Sigmoid colon (tissue), 7 donors: ENCODE measurements at places on chromosomes 2 and 18. TPM values are rescaled to one million over a fixed set of nuclear protein-coding genes. Genes with fewer than 3 reads are reported as not detected.
A peak's percentile ranks its signal among the peaks of the same experiment; 100 is the strongest.

Gene ROCK1
- polyA plus RNA-seq, result 7.8 TPM

Gene SERPINB8
- 13.7 TPM for polyA plus RNA-seq

Gene IL1B
- 8.5 TPM for polyA plus RNA-seq

Gene CCDC142
- 2.1 TPM for polyA plus RNA-seq

Gene SGPP2
- polyA plus RNA-seq, result 25.1 TPM

Gene LGALSL
- polyA plus RNA-seq, result 11.0 TPM

Gene KCNS3
- polyA plus RNA-seq, result 4.2 TPM

Gene SPATA3
- polyA plus RNA-seq, result not detected

Gene LRRTM1
- not detected for polyA plus RNA-seq

Gene LIMS2
- 17.4 TPM for polyA plus RNA-seq

Gene SLC38A11
- 0.60 TPM for polyA plus RNA-seq

- no peak overlapping the region for H3K4me3 ChIP-seq
- no peaks in the 10 kb centered on the region for H3K4me1 ChIP-seq
- H3K27ac ChIP-seq, result no peak overlapping the region
- H3K27me3 ChIP-seq, result no peaks in the 10 kb centered on the region
- H3K36me3 ChIP-seq, result no peaks in the 10 kb centered on the region
These were observed 11.6 kb upstream of the TGFA start for GRCh38 chr2:70565039-70565731.

DNA sequence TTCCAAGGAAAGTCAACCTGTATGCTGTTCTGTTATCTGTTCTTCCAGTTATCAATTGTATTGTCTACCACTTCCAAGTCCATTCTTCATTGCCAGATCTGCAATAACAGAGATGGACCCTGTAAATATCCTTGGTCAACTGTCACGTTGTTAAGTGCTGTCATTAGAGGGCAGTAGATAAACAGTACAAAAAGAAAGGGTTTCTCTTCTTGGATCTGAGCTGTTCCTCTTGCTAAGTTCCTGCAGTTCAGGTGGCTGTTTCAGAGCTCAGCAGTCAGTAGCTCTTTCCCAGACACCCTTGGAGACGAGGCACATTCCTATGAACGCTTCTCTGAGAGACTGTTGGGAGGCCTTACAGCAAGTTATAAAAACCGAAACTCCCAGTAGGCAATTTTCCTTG, 957.1 kb upstream of the CHAC2 start:
- no peaks in the 10 kb centered on the region for H3K4me1 ChIP-seq
- no peak overlapping the region for H3K27ac ChIP-seq
- H3K4me3 ChIP-seq, result no peak overlapping the region
- H3K27me3 ChIP-seq, result no peaks in the 10 kb centered on the region
- H3K36me3 ChIP-seq, result no peaks in the 10 kb centered on the region

DNA sequence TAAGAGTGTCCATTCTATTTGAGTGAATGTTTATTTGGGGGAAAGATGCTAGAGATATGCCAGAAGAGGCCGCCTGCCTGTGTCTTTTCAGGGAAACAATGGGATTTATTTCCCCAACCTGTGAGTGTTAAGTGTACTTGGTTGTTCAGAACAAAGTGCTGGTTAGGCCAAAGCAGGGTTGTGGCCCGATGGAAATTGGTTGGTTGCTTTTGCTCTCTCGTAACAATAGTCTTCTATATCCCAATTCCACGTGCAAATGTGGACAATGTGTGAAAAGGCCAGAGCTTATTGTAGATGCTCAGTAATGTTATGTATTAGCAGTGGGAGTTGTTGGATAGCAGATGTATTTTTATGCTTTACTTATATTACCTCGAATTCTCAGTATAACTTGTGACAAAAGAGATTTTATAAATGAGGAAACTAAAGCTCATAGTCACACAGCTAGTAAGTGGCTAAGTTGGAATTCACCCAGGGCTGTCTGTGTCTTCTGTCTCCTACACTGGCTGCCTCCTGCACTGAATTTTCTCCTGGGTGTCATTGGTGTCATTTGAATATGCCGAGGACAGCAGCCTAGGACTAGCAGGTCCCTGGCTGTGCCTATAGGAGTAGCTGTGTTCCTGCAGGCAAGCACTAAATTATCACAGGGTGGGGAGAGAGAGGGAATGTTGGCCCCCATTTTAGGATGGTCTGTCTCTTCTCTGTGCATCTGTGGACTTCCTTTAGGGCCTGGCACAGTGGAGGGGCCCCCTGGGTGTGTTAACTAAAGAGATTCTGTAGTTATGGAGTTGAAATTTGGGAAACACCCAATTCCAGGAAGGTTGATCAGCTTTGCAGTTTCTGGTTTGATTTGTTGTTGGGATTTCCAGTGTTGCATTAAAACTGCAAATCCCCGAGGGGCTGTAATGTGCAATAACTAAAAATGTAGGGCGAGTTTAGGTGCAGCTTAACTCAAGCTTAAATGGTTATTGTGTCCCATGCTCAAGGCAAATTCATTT, 21.6 kb downstream of the GPD2 start:
- no peak overlapping the region for H3K4me3 ChIP-seq
- no peaks in the 10 kb centered on the region for H3K27me3 ChIP-seq
- H3K36me3 ChIP-seq, result no peaks in the 10 kb centered on the region
- no peak for DNase-seq

GRCh38 chr18:37624318-37624717, 58.7 kb upstream of the CELF4 start:
- no peaks in the 10 kb centered on the region for H3K36me3 ChIP-seq
- DNase-seq, result no peak
- H3K4me3 ChIP-seq, result no peak overlapping the region
- no peaks in the 10 kb centered on the region for H3K4me1 ChIP-seq
- H3K27me3 ChIP-seq, result no peaks in the 10 kb centered on the region

- no peaks in the 10 kb centered on the region for H3K36me3 ChIP-seq
- no peak overlapping the region for H3K27ac ChIP-seq
- H3K4me3 ChIP-seq, result no peak overlapping the region
- DNase-seq, result no peak
These were observed 126.9 kb downstream of the TDRD15 start for GRCh38 chr2:21250673-21251072.

DNA sequence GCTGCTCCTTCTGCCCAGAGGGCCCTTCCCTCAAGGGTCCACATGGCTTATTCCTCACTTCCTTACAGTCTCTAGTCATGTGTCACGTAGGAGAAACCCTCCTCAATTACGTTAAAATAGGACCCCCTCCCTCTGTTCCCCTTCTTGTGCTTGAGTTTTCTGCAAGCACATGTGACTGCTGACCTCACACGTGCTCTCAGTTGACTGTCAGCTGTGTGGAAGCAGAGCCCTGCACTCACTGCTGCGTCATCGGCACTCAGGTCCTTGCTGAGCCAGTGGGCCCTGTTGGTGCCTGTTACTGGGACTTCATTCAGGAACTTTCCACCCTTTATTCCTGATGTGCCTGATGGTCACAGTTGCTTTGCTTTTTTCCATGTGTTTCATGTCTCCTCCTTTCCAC, 11.1 kb downstream of the ATG16L1 start:
- H3K27ac ChIP-seq, result no peak overlapping the region
- peaks cover 49% of the 10 kb centered on the region for H3K36me3 ChIP-seq
- no peaks in the 10 kb centered on the region for H3K4me1 ChIP-seq

DNA sequence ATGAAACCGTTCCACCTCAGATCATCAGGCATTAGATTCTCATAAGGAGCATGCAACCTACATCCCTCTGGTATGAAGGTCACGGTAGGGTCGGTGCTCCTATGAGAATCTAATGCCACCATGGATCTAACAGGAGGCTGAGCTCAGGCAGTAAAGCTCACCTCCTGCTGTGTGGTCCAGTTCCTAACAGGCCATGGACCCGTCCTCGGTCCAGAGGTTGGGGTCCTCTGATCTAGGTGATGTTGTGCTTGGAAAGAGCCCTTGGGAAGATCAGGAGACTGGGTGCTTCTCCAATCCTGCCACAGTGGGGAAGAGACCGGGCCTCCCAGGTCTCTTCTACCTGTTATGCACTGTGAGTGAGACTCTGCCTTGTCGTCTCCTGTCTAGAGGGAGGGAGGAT, 104.6 kb downstream of the ACKR3 start:
- no peaks in the 10 kb centered on the region for H3K27me3 ChIP-seq
- H3K4me1 ChIP-seq, result no peaks in the 10 kb centered on the region
- H3K4me3 ChIP-seq, result no peak overlapping the region
- H3K36me3 ChIP-seq, result no peaks in the 10 kb centered on the region
- H3K27ac ChIP-seq, result no peak overlapping the region

DNA sequence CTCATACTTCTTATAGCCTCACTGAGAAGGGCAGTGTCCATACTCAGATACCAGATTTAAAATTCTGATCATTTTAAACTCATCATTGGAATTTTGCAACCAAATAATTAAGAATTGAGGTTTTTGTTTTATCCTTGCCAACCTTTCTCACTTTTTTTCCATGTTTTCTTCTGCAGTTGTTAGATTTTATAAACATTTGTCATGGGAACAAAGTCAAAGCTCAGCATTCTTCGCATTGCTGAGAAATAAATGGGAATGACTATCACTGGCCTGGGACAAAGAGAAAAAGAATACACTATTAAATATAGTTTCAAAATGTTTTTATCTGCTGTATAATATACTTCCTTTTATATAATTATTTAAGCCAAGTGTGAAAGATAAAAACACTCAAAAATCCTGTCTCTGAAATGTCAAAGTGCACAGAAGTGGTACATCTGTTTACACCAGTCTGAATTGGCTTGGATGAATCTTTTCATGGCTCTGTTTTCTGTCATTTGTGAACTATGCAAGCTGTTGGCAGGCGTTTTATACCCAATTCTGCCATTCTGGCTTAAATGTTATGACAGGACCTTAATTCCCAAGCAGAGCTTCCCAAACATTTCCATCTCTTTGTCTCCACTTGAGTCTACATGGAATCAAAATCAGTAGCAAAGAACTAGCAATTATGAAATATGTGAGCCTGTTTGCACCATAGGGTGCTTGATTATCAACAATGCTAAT, 249.3 kb upstream of the SYT4 start:
- no peaks in the 10 kb centered on the region for H3K27me3 ChIP-seq
- peaks cover 18% of the 10 kb centered on the region for H3K4me1 ChIP-seq
- peak overlapping the region; percentile 26 for H3K27ac ChIP-seq
- H3K4me3 ChIP-seq, result no peak overlapping the region
- no peak for DNase-seq

DNA sequence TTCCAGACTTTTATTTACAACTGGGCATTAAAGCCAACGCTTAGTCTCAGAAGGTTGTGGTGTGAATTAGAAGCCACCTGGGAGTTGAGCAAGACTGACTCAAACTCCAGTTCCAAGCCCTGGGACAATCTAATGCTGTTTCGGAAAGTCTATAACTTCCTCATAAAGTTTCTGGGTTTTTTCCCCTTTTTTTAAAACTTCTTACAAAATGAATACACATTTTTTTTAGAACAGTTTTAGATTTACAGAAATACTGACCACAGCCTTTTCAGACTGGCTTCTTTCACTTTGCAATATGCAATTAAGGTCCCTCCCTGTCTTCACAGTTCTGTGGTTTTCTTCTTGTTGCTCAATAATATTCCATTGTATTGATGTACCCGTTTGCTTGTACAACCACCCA, 115.9 kb upstream of the TWIST2 start:
- no peaks in the 10 kb centered on the region for H3K27me3 ChIP-seq
- H3K4me1 ChIP-seq, result peaks cover 35% of the 10 kb centered on the region
- H3K27ac ChIP-seq, result no peak overlapping the region
- no peak for DNase-seq
- no peak overlapping the region for H3K4me3 ChIP-seq

- no peak overlapping the region for H3K27ac ChIP-seq
- H3K4me1 ChIP-seq, result no peaks in the 10 kb centered on the region
- no peak for DNase-seq
- no peak overlapping the region for H3K4me3 ChIP-seq
- no peaks in the 10 kb centered on the region for H3K27me3 ChIP-seq
These were observed 40.8 kb downstream of the VWC2L start for GRCh38 chr2:214451516-214452275.

- no peaks in the 10 kb centered on the region for H3K4me1 ChIP-seq
- no peak for DNase-seq
- H3K36me3 ChIP-seq, result no peaks in the 10 kb centered on the region
- H3K4me3 ChIP-seq, result no peak within 1 kb of the TSS
- H3K27me3 ChIP-seq, result no peaks in the 10 kb centered on the region
These were observed at the start of gene ARHGAP15 for GRCh38 chr2:143128681-143129580. TSS of gene ARHGAP15 (plus strand) at chr2:143129419.

DNA sequence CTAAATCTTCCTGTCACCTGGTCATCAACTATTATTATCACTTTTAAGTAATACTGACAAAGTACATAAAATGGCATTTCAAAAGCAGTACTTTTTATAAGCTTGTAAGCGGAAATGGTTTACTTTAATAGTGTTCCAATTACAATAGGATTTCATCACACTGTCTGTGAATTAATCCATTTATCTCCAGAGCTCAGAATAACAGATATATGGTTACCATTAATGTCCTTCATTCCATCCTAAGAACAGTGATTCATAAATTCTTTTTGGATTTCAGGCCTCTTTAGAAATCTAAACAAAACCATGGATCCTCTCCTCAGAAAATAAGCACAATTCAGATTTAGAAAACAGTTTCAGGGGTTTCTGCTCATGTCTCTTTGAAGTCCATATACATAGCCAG, 68.4 kb downstream of the PID1 start:
- H3K4me1 ChIP-seq, result no peaks in the 10 kb centered on the region
- H3K27me3 ChIP-seq, result no peaks in the 10 kb centered on the region
- DNase-seq, result no peak
- no peak overlapping the region for H3K4me3 ChIP-seq

DNA sequence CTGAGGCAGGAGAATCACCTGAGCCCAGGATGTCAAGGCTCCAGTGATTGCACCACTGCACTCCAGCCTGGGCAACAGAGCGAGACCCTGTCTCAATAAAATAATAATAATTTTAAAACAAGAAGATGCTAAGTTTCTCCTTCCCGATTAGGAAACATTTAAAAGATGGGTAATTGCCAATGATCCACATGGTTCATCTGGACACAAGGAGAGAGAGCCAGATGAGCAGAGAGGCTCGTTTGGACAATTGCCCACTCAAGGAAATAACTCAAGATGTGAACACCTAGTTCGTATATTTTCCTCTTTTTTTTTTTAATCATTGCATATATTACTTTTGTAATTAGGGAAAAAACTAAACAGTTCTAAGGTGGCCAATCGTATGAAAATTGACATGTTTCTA, 3.6 kb upstream of the ACTG2 start:
- H3K27ac ChIP-seq, result peak overlapping the region; percentile 11
- peak; percentile 49 for DNase-seq
- no peaks in the 10 kb centered on the region for H3K4me1 ChIP-seq
- peaks cover 5% of the 10 kb centered on the region for H3K36me3 ChIP-seq

GRCh38 chr2:20176760-20177159, 48.2 kb downstream of the SDC1 start:
- H3K27me3 ChIP-seq, result no peaks in the 10 kb centered on the region
- DNase-seq, result no peak
- H3K4me3 ChIP-seq, result no peak overlapping the region
- no peaks in the 10 kb centered on the region for H3K36me3 ChIP-seq

GRCh38 chr2:219028141-219028540, 13.2 kb downstream of the CFAP65 start:
- H3K36me3 ChIP-seq, result no peaks in the 10 kb centered on the region
- no peak overlapping the region for H3K27ac ChIP-seq
- DNase-seq, result no peak

GRCh38 chr2:241613017-241613780, 23.8 kb downstream of the THAP4 start:
- H3K4me1 ChIP-seq, result no peaks in the 10 kb centered on the region
- peak; percentile 62 for DNase-seq
- no peaks in the 10 kb centered on the region for H3K36me3 ChIP-seq
- peak overlapping the region; percentile 57 for H3K27ac ChIP-seq
- H3K27me3 ChIP-seq, result no peaks in the 10 kb centered on the region
- H3K4me3 ChIP-seq, result no peak overlapping the region
